WERI-Rb-1 (cell line): ENCODE measurements at places on chromosomes 4 and X.

GRCh38 chr4:40256329-40256728, 59.5 kb downstream of the RHOH start:
- peak; percentile 49 for DNase-seq

DNA sequence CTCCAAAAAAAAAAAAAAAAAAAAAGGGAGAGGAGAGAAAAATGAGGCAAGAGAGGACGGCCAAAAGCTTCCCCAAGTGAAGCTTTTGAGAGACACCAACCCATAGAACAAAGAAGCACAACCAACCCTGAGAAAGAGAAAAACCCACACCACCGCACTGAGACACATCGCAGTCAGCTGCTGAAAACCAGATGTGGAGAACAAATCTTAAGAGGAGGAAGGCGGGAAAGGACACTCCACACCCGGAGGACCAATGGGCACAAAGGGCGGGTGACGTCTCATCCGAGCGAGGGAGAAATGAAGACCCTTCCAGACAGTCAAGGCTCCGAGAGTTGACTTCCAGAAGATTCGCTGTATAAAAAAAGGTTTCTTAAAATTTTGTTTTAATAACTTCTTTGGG, 112.1 kb downstream of the AFAP1 start:
- DNase-seq, result no peak

- DNase-seq, result no peak
Measured at GRCh38 chrX:38206542-38206941, 14.1 kb downstream of the SRPX start.

GRCh38 chr4:111449657-111450056, 695.6 kb upstream of the FAM241A start:
- no peak for DNase-seq

- no peak for DNase-seq
Measured at GRCh38 chr4:100983426-100983825, 363.9 kb downstream of the PPP3CA start.

GRCh38 chr4:184664445-184665210, 15.1 kb downstream of the PRIMPOL start:
- no peak for DNase-seq

DNA sequence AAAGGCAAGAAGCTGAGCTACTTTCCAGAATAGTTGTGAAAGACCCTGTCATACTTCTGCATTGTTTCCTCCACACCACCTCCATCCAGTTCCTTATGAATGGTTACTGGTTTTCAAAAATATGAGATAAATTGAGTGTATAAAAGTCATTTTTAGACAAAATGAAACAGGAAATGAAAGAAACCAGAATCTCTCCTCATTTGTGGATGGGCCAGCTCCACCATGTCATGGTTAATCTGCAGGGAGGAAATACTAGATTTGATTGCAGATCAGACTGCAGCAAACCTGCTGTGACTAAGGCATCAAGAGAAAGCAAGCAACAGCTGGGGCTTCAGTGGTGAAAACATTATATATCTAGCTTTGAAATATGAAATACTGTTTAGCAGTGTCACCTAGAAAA, 23.8 kb downstream of the F9 start:
- DNase-seq, result no peak

DNA sequence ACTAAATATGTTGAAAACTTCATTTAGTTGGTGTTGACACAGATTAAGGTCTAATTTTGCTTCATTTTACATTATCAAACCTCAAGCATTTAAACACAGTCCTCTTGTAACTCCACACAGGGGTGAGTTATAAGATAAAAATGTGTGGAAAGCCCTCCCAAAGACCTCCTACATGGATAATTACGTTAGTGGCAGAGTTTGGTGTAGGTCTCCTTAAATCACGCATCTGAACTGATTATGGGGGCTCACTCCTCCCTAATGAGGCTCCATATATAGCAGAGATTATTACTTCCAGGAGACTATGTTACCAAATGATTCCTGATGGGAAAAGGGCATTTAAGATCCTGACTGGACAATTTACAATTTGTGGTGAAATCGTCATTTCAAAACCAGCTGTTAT, 32.2 kb upstream of the VCX3B start:
- DNase-seq, result no peak

GRCh38 chr4:139416073-139416673, 37.7 kb upstream of the RAB33B start:
- no peak for DNase-seq

DNA sequence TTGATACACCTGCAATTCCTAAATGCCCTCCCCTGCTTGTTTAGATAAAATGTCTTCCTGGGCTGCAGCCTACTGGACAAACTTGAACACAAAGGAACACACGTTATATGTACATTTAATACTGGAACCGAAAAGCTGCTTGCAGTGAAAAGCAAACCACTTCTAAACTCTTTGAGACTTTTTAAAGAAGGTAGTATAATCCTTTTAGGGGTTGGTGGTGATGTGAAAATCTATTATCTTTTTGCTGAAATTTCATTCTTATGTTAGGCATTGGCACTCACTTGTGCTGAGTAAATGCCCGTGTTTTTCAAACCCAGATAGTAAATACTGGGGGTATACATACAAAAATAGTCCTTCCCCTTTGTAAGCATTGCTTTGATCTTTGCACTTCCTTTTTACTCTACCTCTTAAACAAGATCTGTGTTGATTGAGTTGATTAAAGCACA, 2.2 kb downstream of the NFKB1 start:
- no peak for DNase-seq

DNA sequence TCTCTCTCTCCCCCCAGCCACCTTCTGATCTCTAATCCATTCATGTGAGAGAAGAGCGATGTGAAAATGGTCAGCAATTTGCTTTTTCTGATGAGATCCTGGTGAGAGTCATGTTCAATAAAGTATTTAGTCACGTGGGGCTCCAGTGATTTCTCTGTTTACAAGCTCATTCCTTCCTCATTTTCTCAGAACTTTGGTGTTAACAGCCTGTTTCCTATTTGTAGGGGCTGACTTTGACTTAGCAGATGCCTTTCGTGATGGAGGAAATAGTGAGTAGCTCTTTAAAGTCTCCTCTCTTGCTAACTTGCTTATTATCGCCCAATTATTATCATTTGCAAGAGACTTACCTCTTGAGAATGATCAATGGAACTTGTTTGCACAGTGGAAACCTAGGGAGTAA, 72.6 kb upstream of the CD99 start:
- DNase-seq, result no peak

GRCh38 chr4:80129785-80130184, 56.8 kb upstream of the ANTXR2 start:
- no peak for DNase-seq

- peak; percentile 67 for DNase-seq
Measured at GRCh38 chr4:121736735-121737351, 28.1 kb downstream of the SMIM43 start.

DNA sequence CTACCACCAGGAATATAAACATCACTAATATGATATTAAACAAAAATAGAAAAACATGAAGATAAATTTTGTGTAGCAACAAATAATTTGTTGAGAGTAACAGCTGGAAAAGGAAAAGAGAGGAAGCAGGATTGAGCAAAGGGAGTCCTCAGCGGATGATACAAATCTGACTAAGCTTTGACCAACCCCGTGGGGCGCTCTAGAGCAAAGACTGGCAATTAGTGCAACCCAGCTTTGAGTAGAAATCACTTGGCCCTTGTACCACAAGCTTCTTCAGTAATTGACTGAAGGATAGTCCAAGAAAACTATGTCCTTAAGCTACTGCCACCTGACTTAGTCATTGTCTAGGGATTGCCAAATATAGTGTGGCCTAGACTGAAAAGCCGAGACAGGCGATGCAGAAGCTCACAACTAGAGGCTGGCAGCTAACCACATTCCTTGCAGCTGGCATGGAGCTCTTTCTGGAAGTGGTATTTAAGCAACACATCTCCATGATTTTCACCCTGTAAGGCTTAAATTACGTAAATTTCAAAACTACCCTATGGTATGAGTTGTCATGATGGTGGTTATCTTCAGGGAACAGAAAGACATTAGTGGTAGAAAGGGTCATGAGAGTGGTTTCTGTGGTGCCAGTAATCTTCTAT, 396.0 kb downstream of the PDGFC start:
- DNase-seq, result no peak

DNA sequence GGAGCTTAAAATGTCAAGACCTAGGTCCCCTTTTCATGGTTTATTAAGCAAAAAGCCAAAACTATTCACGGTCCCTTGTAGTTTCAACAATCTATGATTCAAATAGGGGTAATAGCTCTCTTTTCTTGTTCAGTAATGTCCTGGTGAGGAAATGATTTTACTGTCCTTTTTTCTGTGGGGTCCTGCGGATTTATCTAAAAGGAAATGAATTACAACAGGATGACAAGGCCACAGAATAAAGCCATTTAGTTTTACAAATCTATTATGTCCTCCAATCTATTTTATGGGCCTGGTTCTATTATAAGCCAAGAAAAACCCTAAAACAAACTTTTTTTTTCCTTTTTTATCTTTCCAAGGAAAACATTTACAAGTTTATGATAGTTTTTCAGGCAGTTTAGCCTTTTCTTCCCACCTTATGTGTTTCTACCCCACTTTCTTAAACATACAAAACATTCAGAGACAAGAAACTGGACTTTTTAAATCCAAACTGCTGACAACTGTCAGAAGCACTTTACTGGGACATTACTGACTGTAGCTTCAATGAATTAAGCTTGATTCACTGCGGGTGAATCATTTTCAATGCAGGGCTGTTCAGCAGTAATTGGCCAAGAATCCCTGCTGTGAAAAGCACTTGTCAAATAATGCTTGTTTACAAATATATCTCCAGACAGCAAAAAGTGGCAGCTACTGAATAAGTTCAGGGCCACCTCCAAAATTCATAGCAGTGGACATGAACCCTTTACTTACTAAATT, 4.3 kb downstream of the EPHA5 start:
- DNase-seq, result no peak

DNA sequence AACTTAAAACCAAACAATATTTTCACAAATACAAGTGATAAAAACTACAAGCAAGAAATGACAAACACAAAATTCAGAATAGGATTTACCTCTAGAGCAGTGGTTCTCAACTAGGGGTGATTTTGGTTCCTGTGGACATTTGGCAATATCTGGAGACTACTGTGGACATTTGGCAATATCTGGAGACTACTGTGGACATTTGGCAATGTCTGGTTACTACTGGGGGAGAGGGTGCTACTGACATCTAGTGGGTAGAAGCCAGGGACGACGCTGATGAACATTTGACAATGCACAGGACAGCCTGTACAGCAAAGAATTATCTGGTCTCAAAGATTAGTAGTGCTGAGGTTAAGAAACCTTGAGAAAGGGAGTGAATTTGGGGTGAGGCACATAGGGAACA, 169.8 kb downstream of the CLCN4 start:
- DNase-seq, result peak; percentile 25

DNA sequence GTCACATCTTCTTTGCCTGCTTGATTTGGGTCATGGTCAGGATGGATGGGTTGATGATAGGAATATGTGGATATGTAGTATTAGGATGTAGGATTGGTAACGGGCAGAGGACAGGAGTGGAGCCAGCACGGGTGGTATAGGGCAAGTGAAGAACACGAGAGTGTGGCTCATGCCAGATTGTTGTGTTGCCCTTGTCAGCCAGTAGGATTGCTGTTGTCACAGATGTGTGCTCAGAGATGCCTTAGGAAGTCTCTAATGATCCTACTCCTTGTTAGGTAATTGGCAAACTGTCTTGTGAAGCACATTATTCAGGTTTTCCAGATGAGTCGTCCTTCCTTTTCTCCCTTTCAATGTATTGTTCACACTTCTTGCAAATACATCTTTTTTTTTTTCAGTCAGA, 5.5 kb downstream of the ATP10D start:
- DNase-seq, result peak; percentile 17

GRCh38 chrX:153686711-153687110, 1.0 kb upstream of the SLC6A8 start:
- DNase-seq, result peak; percentile 98

- no peak for DNase-seq
Measured at GRCh38 chr4:44150091-44150576, 298.5 kb downstream of the KCTD8 start.

DNA sequence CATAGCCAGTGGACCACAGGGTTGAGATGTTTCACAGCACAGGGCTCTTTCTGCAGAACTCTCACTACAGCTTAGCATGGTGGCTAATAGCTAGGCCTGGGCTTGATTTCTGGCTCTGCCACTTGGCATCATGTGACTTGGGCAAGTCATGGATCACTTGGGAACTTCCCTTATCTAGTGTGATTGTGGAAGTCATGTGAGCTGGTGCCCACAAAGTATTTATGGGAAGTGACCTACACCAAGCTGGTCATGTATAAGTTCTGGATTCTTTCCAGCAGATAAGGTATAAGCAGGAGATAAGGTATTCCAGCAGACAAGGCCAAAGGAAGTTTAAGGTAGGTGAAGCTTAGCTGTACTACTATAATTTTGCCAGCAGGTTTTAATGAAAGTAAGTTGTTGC, 61.0 kb downstream of the REELD1 start:
- no peak for DNase-seq

- DNase-seq, result no peak
Measured at GRCh38 chrX:23820235-23820782, 37.3 kb downstream of the SAT1 start.

DNA sequence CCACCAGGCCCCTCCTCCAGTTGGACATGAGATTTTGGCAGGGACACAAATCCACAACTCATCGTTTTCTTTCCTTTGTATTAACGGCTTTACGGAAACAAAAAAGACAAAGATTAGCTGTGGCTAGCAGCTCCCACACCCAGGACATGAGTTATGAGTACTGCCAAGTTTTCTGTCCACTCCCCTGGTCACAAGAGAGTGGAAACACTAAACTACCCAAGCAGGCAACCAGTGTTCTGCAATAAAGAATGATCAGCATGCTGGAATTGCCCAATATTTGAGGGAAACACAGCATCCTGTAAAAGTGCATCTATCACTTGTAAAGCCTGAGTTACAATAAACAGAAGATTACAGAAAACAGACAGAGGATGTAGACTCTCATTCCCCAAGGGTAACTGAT, 358.4 kb downstream of the NLGN4X start:
- no peak for DNase-seq

DNA sequence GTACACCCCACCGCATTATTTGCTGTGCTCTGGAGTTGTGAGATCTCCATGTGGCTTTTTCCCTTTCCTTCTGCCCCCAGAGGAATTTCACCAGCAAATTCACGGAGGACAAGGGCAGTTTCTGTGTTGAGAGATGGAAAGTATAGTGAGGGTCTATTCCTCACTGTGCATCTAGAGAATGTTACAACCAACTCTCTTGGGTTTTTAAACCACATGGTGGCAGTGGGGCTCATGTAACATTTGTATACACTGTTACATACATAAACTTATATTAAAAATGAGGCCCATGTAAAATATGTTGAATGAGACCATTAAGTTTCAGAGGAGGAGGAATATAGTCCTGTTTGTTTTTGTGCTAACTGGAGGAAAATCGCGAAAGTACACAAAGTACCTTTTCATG, 909 bp upstream of the PRKG2 start:
- no peak for DNase-seq

DNA sequence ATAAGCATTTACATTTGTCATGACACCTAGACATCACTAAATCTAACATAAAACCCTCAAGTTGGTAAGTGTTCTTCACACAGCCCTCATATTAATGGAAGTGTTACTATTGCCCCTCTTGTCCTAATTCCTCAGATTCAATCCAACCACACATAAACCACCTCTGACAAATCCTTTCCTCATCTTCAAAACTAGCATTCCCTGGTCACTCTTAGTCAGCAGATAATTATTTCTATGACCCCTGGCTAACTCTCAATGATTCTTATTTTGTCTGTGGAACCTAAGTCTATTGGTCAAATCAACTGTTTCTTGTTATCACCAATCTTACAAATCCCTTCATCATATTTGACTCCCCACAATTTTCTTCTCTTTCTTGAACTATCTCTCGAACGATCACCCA, 168.6 kb downstream of the PPP3CA start:
- DNase-seq, result no peak
